ENCODE measurements at places on chromosomes 11 and 22. TPM values are rescaled to one million over a fixed set of nuclear protein-coding genes. Genes with fewer than 3 reads are reported as not detected.

Gene RTN4R
- total RNA-seq = 19.0 TPM

GRCh38 chr11:12220305-12220704, 109.9 kb downstream of the MICAL2 start:
- H3K36me3 ChIP-seq = no peaks in the 10 kb centered on the region
- no peak overlapping the region for H3K27ac ChIP-seq
- peaks cover 15% of the 10 kb centered on the region for H3K4me1 ChIP-seq
- H3K4me3 ChIP-seq = no peak overlapping the region
- no peaks in the 10 kb centered on the region for H3K27me3 ChIP-seq
- DNase-seq = no peak

GRCh38 chr11:118592616-118593367, 14.6 kb upstream of the PHLDB1 start:
- no peaks in the 10 kb centered on the region for H3K4me1 ChIP-seq
- no peak for DNase-seq
- no peak overlapping the region for H3K27ac ChIP-seq
- H3K27me3 ChIP-seq = no peaks in the 10 kb centered on the region

Gene SERPIND1
- total RNA-seq = 0.25 TPM

Gene CD3D
- 1.0 TPM for total RNA-seq

Gene CASP5
- total RNA-seq = not detected

Gene KRTAP5-9
- total RNA-seq = 0.27 TPM

Gene MUC5B
- total RNA-seq = 1.5 TPM

Gene INS
- 0.44 TPM for total RNA-seq

Gene OR9G1
- not detected for total RNA-seq

GRCh38 chr11:134438542-134439537, 26.8 kb upstream of the B3GAT1 start:
- no peak overlapping the region for H3K4me3 ChIP-seq
- H3K27me3 ChIP-seq = peaks cover 7% of the 10 kb centered on the region
- no peaks in the 10 kb centered on the region for H3K4me1 ChIP-seq
- no peak overlapping the region for H3K27ac ChIP-seq
- no peak for DNase-seq
- no peaks in the 10 kb centered on the region for H3K36me3 ChIP-seq

DNA sequence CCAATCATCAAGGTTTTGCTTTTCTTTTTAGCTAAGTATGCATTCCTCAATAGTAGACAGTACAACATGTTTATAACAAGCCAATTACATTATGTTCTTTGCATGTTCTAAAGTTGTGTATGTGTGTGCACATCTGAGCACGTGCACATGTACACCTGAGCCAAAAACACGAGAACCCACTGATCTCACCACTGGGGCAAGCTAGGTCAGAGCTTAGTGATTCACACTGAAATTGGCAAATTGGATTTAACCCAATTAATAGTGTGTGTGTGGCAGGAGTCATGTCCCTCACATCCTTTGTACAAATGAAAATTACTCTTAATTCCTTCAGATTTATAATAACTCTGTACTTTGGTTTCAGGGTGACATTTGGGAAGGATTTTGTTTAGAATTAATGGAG, 145.7 kb upstream of the TEAD1 start:
- no peaks in the 10 kb centered on the region for H3K36me3 ChIP-seq
- H3K4me1 ChIP-seq = 0 out of 2 replicates have a peak, but pooled peaks cover 4% of the 10 kb centered on the region
- no peak overlapping the region for H3K4me3 ChIP-seq
- DNase-seq = no peak
- no peak overlapping the region for H3K27ac ChIP-seq
- no peaks in the 10 kb centered on the region for H3K27me3 ChIP-seq

GRCh38 chr11:46107780-46108179, 13.5 kb downstream of the PHF21A start:
- no peaks in the 10 kb centered on the region for H3K27me3 ChIP-seq
- H3K4me3 ChIP-seq = no peak overlapping the region
- no peak overlapping the region for H3K27ac ChIP-seq
- DNase-seq = no peak
- no peaks in the 10 kb centered on the region for H3K4me1 ChIP-seq

GRCh38 chr11:104323841-104324240, 159.9 kb upstream of the PDGFD start:
- no peaks in the 10 kb centered on the region for H3K27me3 ChIP-seq
- H3K27ac ChIP-seq = no peak overlapping the region
- H3K36me3 ChIP-seq = no peaks in the 10 kb centered on the region
- DNase-seq = no peak

Gene PLEKHA7
- 7.2 TPM for total RNA-seq

GRCh38 chr11:114195981-114196731, 100.0 kb upstream of the NNMT start:
- no peak for DNase-seq
- H3K27me3 ChIP-seq = 0 out of 2 replicates have a peak, but pooled peaks cover 2% of the 10 kb centered on the region
- no peak overlapping the region for H3K27ac ChIP-seq
- H3K4me3 ChIP-seq = no peak overlapping the region

Gene PRRG4
- total RNA-seq = 5.4 TPM

GRCh38 chr22:37123649-37124048, 14.1 kb upstream of the TMPRSS6 start:
- no peaks in the 10 kb centered on the region for H3K27me3 ChIP-seq
- H3K27ac ChIP-seq = no peak overlapping the region
- H3K4me3 ChIP-seq = no peak overlapping the region
- H3K4me1 ChIP-seq = no peaks in the 10 kb centered on the region
- no peaks in the 10 kb centered on the region for H3K36me3 ChIP-seq

DNA sequence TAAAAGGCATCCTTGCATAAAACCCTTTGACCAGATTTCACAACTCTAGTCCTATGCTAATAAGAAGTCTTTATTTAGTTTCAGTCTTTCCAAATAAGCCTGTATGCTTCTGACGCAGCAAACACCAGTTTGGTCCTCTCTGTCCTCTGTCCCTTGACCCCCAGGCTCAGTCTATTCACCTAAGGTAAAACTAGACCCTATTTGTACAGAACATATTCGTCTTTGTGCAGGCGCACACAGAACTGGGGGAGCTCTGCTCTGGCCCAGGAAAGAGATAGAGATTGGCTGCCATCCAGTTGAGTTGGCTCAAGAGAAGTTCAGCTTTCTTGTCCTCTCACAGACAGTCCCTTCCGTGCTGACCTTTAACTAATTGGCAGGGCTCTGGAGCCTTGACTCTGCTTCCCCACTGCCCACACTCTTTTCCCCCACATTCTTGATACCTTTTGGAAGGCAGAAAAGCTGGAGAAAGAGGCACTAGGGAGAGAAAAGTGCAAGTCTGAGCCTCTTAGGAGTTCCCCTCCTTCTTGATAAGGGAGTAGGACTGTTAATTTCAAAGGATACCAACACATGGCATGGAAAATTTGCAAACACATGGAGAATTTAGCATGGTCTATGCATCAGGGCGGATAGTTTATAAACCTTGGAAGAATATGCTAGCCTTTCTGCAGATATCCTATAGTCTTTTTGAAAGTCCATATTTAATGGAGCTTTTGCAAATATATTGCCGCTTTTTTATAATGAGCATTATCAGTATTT, 21.2 kb upstream of the PSMA1 start:
- H3K36me3 ChIP-seq = no peaks in the 10 kb centered on the region
- no peaks in the 10 kb centered on the region for H3K27me3 ChIP-seq
- no peak for DNase-seq
- H3K4me3 ChIP-seq = no peak overlapping the region

DNA sequence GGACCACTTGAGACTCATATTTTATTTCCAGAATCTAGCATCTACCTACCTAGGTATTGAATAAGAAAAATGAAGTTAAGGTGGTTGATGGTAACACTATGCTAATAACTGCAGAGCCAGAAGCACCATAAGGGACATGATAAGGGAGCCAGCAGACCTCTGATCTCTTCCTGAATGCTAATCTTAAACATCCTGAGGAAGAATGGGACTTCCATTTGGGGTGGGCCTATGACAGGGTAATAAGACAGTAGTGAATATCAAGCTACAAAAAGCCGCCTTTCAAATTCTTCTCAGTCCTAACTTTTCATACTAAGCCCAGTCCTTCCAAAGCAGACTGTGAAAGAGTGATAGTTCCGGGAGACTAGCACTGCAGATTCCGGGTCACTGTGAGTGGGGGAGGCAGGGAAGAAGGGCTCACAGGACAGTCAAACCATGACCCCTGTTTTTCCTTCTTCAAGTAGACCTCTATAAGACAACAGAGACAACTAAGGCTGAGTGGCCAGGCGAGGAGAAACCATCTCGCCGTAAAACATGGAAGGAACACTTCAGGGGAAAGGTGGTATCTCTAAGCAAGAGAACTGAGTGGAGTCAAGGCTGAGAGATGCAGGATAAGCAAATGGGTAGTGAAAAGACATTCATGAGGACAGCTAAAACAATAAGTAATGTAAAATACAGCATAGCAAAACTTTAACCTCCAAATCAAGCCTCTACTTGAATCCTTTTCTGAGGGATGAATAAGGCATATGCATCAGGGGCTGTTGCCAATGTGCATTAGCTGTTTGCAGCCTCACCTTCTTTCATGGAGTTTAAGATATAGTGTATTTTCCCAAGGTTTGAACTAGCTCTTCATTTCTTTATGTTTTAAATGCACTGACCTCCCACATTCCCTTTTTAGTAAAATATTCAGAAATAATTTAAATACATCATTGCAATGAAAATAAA, 2.1 kb downstream of the HBB start:
- H3K27me3 ChIP-seq = no peaks in the 10 kb centered on the region
- H3K27ac ChIP-seq = no peak overlapping the region
- no peak overlapping the region for H3K4me3 ChIP-seq
- no peaks in the 10 kb centered on the region for H3K36me3 ChIP-seq

Gene MAPK8IP1
- 10.1 TPM for total RNA-seq

DNA sequence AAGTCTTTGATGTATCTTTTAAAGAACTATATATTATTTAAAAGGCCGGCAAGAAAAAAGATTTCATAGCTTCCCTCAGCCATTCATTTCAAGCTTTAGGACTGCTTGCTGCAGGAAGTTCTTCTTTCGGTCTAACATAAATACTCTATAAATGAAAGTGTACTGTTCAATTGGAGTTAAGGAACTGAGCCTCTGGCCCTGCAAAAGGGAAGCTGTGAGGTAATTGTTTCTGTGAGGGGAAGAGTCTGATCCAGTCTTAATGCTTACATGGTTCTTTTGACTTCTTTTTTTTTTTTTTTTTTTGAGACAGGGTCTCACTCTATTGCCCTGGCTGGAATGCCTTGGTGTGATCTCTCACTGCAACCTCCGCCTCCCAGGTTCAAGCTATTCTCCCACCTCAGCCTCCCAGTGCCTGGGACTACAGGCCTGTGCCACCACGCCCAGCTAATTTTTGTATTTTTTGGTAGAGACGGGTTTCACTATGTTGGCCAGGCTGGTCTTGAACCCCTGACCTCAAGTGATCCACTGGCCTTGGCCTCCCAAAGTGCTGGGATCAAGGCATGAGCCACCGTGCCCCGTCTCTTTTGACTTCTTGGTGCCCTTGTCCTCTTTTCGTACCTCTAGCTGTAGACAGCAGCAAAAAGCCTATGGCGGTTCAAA, 4.7 kb upstream of the TRIM29 start:
- no peak for DNase-seq
- H3K36me3 ChIP-seq = no peaks in the 10 kb centered on the region
- no peak overlapping the region for H3K4me3 ChIP-seq

Gene ZNF195
- 47.7 TPM for total RNA-seq

DNA sequence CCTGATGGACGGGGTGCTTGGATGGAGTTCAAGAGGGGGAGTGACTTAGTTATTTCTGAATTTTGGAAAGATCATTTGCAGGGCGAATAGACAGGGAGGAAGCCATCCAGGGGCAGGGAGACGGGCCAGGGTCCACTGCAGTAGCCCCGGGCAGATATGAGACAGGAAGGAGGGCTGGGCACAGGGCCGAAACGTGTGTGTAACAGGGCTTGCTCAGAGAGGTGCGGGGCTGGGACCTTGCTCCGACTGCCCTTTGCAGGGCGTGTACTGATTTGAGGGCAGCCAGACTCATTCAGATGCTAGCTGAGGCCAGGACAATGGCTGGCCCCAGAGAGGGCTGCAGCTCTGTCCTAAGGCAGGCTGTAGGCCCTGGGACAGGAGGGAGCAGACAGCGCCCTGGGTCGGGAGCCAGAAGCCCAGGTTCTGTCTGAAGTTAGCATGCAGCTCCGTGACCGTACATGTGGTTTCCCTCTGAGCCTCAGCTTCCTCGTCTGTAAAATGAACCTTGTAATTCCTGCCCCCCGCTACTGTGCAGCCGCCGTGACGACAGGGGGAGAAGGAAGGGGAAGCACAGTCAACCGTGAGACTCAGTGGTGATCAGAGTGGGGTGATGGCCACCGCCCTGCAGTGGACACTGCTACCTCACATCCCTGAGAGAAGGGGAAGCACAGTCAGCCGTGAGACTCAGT, 103.4 kb downstream of the PHF21B start:
- H3K4me3 ChIP-seq = no peak overlapping the region
- H3K4me1 ChIP-seq = no peaks in the 10 kb centered on the region
- no peaks in the 10 kb centered on the region for H3K36me3 ChIP-seq
- H3K27ac ChIP-seq = no peak overlapping the region
- no peak for DNase-seq
- H3K27me3 ChIP-seq = 0 out of 2 replicates have a peak, but pooled peaks cover 5% of the 10 kb centered on the region

Gene C11orf87
- 0.05 TPM for total RNA-seq

DNA sequence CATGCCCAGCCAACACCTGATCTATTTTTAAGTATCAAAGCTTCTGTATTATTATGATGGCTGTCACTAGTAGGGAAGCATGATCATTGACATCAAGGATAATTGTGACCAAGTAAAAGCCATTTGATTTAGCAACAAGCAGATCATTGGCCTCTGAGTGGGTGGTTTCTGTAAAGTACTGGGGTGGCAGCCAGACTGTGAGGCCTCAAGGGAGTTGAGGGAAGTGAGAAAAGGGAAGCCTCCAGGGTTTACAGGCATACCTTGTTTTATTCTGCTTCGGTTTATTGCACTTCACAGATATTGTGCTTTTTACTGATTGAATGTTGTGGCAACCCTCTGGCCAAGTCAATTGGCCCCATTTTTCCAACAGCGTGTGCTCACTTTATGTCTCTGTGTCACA, 60.1 kb downstream of the PRR5L start:
- DNase-seq = no peak
- no peaks in the 10 kb centered on the region for H3K36me3 ChIP-seq
- no peaks in the 10 kb centered on the region for H3K4me1 ChIP-seq
- H3K27ac ChIP-seq = no peak overlapping the region
- no peak overlapping the region for H3K4me3 ChIP-seq

Gene CARD18
- total RNA-seq = not detected

GRCh38 chr11:78737891-78738290, 163.2 kb upstream of the NARS2 start:
- H3K27me3 ChIP-seq = peaks cover 13% of the 10 kb centered on the region
- H3K27ac ChIP-seq = no peak overlapping the region
- H3K36me3 ChIP-seq = no peaks in the 10 kb centered on the region
- DNase-seq = no peak
- H3K4me1 ChIP-seq = no peaks in the 10 kb centered on the region
- no peak overlapping the region for H3K4me3 ChIP-seq

DNA sequence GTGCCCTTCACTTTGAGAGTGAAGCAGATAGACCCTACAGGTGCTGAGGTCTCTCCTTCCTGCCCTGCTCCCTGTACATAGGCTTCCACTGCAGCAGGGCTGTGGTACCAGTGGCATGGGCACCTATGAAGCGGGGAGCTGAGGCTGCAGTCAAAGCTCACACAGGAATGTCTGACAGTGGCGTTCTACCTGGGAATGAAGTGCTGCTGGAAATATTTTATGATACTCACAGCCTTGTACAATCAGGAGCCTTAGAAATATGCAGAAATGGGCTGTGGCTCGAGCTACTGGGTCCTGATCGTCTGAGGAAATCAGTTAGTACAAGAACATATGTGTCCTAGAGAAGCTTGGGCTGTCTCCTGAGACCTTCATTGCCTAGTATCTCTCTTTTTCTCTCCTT, 24.8 kb downstream of the MRPL16 start:
- H3K27me3 ChIP-seq = no peaks in the 10 kb centered on the region
- peaks cover 20% of the 10 kb centered on the region for H3K36me3 ChIP-seq
- no peak overlapping the region for H3K4me3 ChIP-seq
